ENCODE measurements at places on chromosomes 3 and 15. TPM values are rescaled to one million over a fixed set of nuclear protein-coding genes. Genes with fewer than 3 reads are reported as not detected.

Gene SETD5
- 34.8 TPM for polyA plus RNA-seq

- DNase-seq: no peak
These were observed 97.6 kb upstream of the GAP43 start for GRCh38 chr3:115525731-115526130.

DNA sequence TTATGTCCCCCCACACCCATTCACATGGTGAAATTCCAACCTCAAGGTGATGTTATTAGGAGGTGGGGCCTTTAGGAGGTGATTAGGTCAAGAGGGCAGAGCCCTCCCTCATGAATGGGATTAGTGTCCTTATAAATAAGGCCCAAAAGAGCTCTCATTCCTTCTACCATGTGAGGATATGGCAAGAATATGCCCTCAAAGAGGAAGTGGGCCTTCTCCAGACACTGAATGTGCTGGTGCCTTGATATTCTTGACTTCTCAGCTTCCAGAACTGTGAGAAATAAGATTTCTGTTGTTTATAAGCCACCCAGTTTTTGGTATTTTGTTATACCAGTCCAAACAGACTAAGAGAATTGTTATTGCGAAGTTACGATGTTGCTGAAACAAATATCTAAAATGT lies 94.4 kb downstream of the ANKRD28 start:
- DNase-seq: no peak

- no peak for DNase-seq
These were observed 75.3 kb downstream of the P2RY1 start for GRCh38 chr3:152910211-152910610.

DNA sequence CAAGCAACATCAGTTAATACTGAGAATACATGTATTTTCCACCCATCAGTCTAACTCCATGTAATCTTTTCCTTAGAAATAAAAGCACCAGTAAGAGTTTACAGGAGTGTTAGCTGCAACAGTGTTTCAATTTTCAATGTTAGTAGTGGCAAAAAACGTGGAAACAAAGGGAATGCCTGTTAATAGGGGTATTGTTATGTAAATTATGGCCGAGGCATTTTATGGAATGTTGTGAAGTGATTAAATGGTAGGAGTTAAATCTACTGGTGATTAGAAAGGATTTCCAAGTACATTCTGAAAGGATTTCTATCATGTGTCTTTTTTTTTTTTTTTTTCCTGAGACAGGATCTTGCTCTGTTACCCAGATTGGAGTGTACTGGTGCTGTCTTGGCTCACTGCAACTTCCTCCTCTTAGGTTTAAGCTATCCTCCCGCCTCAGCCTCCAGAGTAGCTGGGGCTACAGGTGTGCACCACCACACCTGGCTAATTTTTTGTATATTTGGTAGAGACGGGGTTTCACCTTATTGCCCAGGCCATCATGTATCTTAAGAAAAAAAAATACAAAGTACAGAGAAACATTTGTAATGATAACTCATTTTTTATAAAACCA lies 6.6 kb downstream of the ATP6V1A start:
- no peak for DNase-seq

- DNase-seq: no peak
These were observed 165.6 kb downstream of the PLD1 start for GRCh38 chr3:171644681-171645080.

DNA sequence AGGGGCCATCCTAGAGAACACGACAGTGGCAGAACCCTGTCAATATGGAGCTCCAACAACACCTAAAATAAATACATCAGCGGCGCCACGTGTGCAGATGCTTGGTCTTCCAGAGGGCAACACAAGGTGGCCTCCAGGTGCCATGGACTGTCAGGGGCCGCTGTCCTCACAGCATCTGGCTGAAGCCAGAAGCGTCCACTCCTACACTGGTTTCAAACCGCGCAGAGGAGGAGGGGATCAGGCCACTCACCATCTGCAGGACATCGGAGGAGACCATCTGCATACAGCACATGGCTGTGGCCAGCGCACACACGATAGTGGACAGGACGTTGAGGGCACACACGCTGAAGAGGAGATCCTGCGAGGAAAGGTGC lies 118.2 kb downstream of the NSMCE3 start:
- no peak for DNase-seq

GRCh38 chr3:184765047-184765729 lies 46.8 kb upstream of the VPS8 start:
- peak; percentile 19 for DNase-seq

DNA sequence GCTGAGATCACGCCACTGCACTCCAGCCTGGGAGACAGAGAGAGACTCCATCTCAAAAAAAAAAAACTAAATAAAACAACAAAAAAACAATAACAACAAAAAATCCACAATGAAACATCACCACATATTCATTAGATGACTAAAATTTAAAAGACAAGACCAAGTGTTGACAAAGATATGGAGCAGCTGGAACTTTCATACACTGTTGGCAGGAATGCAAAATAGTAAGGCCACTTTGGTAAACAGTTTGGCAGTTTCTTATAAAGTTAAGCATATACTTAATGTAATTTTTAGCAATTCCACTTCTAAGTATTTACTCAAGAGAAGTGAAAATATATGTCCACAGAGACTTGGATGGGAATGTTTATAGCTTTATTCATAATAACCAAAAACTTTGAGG lies 43.2 kb downstream of the RBP2 start:
- no peak for DNase-seq

GRCh38 chr15:90222547-90222946 lies 11.2 kb downstream of the CIB1 start:
- DNase-seq: no peak
